AG04450 (cell line): ENCODE measurements at places on chromosomes 3 and 15. TPM values are rescaled to one million over a fixed set of nuclear protein-coding genes. Genes with fewer than 3 reads are reported as not detected.

GOLGA6A gene
- not detected in 2 replicates for polyA plus RNA-seq

DNA sequence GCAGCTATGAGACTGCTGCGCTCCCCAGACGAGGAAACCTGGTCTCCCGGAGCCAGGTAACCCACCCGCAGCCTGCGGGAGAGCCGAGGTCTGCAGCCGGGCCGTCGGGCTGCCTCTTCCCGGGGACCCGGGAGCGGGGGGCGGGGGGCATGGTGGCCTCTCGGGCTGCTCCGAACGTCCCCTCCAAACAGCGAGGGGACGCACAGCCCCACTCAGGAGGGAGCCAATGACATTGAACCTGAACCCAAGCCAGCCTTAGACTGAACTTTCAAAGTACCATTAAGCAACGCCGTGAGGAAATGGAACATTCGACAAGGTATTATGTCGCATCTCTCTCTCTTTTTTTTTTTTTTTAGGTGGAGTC is 29.8 kb upstream of the ALDH1A3 start:
- DNase-seq, result no peak

DNA sequence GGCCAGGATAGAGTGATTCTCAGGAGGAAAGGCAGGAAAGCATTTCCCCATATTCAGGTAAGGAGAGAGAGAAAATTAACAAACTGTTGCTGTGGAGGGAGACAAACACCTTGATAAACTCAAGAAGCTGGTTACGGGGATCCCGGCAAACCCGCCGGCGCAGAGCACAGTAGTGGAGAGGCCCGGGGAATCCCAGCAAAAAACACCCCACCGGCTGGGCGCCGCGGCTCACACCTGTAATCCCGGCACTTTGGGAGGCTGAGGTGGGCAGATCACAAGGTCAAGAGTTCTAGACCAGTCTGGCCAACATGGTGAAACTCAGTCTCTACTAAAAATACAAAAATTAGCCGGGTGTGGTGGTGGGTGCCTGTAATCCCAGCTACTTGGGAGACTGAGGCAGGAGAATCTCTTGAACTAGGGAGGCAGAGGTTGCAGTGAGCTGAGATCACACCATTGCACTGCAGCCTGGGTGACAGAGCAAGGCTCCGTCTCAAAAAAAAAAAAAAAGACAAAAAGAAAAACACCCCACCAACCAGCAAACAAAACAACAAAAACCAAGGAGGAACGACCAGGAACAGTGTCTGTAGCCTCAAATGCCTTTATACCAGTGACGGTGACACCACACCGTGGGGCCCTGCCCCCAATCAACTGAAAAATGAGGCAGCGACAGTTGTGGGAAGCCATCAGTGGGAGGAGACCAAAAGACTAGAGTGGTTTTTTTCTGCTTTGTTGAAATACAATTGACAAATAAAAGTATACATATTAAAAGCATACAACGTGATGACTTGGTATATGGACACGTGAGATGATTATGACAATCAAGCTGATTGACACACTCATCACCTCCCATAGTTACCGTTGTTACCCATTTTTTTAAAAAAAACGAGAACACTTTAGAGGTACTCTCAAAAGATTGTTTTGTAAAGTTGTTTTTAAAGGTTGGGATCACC is 40.2 kb upstream of the IDH2 start:
- no peak for DNase-seq

DNA sequence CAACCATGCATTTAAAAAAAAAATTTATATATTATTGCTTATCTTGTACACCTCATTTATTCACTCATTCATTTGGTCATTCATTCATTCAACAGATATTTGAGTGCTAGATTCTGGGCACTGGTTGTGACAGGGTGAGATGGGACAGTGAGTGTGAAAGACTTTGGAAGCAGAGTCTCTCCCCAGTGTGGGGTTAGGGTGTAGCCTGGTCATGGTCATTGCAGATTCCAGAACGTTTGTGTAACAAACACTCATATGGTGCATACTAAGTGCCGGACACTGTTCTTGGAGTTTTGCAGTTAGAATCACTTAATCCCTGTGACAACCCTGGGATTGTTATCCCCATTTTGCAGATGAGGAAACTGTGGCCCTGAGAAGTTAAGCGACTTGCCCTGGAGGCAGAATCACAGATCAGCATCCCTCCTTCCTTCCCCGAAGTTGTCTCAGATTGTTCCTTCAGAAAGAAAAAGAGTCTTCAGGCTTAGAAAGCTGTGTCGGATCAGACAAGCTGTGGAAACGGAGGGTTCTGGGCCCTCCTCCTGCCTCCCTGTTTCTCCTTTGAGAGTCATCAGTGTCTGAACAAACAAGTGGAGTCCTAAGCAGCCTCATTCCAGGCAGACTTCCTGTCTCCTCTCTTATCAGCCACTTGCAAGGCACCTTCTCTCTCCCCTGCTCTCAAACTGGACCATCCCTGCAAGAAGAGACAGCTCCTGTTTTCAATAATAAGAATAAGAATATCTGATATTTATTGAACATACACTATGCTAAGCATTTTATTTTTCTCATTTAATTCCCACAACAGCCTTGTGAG is 6.3 kb downstream of the LOXL1 start:
- DNase-seq, result no peak

CLEC3B gene
- 4.3 and 4.8 TPM in 2 replicates for polyA plus RNA-seq

RAD51 gene
- 5.1 and 6.0 TPM in 2 replicates for polyA plus RNA-seq

PLCH1 gene
- polyA plus RNA-seq, result 0.04 TPM in 1 of 2 replicates, not detected in the other

NANOGP8 gene
- polyA plus RNA-seq, result 0.11 and 0.15 TPM in 2 replicates

- DNase-seq, result no peak
Measured at GRCh38 chr3:156184156-156184555, 63.8 kb downstream of the KCNAB1 start.
